Cardiac fibroblast (primary cell): ENCODE measurements at places on chromosomes 11 and 22.

DNA sequence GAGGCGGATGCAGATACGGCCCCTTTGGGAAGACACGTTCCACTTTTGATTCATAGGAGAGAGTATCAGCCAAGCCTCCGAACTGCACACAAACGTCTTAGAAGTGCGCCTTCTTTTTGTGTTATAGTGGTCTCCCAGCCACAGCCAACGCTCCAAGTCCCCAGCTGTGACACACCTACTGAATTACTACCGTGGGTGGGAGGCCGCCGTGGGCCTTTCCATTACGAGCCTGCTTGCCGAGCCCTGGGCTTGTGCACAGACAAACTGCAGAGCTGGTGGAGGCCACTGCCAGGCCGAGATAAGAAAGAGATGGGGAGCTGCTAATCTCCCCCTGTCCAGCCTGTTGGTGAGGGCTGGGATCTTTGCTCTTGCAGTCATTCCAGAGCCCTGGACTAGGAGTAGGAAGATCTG lies 761 bp downstream of the HMBS start:
- DNase-seq = no peak

DNA sequence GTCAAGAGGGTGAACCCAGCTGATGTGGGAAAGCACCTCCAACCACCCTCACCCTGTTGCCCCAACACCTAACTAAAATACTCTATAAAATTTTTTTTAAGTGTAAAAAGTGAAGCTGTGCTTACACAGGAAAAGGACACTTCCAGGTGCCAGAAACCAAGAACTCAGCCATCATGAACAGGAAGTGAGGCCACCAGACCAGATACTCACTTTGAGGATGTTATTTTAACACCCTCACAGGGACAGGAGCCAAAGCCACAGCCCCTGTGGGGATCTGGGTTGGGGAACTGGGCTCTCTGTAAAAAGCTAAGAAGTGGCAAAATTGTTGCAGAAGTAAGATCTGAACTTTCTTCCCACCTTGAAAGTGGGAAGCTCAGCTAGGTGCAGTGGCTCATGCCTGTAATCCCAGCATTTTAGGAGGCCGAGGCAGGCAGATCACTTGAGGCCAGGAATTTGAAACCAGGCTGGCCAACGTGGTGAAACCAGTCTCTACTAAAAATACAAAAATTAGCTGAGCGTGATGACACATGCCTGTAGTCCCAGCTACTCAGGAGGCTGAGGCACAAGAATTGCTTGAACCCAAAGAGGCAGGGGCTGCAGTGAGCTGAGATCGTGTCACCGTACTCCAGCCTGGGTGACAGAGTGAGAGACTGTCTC lies 3.8 kb downstream of the RSPH14 start:
- DNase-seq = peak; percentile 38

GRCh38 chr11:27018902-27019529 lies 21.6 kb upstream of the BBOX1 start:
- DNase-seq = no peak

DNA sequence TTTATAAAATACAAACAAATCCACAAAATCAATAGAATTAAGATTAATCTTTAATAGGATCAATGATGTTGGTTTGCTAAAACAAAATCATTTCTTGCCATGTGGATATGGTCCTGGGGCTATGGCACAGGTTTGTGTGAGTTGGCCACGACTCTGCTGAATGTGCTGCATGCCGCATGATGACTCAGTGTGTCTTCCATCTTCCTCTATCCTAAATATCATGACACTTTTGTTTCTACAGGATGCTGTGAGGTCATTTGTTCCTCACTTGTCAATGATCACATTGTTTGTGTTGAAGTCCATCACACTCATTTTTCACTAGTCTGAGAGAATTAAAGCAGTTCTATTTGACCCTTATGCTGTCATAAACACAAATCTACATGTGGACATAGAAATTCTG lies 167.2 kb upstream of the ZBED5 start:
- DNase-seq = peak; percentile 73

DNA sequence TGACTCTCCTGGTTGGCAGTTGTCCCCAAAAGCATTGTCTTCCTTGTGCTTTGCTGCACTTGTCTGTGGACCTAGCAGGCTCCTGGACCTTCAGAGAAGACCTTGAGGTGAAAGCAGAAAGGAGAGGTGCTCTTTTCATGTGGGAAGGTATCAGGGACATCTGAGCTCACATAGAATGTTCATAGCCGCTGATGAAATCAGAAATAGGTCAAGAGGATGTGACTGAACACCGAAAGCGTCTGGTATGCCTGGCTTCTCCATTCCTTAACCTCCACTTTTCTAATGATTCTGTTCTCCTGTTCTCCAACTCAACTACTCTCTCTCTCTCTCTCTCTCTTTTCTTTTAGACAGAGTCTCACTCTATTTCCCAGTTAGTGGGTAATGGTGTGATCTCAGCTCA lies 6.2 kb upstream of the CUL5 start:
- DNase-seq = no peak

DNA sequence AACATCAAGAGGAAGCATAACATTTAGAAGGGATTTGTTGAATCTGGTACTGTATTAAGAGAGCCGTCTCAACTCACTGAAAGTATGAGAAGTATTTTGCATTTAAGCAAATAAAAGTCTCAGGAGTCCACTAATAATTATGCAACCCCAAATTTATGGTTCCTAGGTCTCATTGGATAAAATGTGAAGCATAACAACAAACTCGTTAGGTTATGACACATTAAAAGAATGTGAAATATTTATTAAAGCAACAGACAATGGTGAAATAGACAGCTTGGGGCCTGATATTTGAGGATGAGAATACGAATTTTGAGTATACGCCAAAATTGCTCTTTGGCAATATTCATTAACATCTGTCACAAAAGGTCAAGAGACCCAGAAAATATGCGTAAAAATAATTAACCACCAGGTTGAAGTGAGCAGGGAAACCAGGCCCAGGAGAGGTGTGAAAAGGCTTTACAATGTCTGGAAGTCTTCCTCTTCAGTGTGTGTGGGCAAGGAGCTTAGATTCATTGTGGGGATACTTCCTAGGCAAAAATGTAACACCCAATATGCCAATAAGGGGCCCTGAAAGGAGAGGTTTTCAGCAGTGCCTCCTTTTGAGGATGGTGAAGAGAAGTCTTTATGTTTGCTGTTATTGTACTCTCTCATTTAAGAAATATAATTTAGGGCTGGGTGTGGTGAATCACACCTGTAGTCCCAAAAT lies 89.2 kb downstream of the FDX1 start:
- DNase-seq = peak; percentile 47

- peak; percentile 30 for DNase-seq
Observed at GRCh38 chr22:42919199-42919598, 62.1 kb upstream of the ARFGAP3 start.

DNA sequence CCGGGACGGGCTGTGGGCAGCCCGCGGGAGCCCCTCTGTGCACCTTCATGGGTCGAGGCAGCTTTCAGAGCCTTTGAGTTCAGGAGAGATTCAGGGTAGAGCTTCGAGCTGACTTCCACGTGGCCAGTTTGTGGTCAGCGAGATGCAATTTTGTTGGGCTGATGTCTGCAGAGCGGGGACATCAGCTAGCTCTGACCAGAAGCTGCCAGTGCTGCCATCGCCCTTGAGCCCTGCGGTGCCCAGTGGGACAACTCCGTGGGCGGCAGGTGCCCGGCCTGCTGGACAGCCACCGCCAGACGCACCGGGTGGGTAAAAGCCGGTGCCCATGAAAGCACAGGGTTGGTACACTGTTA lies 719 bp downstream of the TALDO1 start:
- no peak for DNase-seq

DNA sequence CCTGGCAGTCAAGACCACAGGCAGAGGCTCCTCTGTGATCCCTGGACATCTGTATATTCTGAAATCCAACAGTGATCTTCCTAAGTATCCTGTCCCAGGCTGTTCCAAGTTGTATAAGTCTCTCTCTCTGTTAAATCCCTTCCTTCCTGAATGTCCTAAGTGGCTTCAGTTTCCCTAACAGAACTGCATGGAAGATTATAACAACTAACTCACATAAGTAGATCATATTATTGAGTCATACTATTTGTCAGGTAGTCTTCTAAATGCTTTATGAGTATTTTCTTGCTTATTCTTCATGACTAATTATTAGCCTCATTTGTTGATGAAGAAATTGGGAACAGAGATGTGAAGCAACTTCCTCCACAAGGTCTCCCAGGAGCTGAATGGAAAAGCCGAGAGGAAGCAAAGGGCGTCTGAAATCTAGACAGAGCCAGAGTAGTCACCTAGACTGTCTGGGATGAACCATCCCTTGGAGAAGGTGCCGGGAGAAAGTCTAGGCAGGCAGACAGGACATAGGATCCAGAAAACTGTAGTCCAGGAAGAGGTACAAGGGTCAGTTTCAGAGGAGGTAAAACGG lies 93.2 kb upstream of the FAT3 start:
- DNase-seq = peak; percentile 74
